Temporal lobe (tissue), 4 donors: ENCODE measurements at places on chromosomes 7 and 10. TPM values are rescaled to one million over a fixed set of nuclear protein-coding genes. Genes with fewer than 3 reads are reported as not detected.

Gene GDF10
- total RNA-seq = 7.6 TPM

Gene NPTX2
- 6.1 TPM for total RNA-seq

Gene C10orf62
- not detected for total RNA-seq

Gene GIMAP8
- total RNA-seq = 0.74 TPM

Gene VWA2
- total RNA-seq = 2.2 TPM

Gene KAZALD1
- 0.25 TPM for total RNA-seq

Gene HYCC1
- 85.3 TPM for total RNA-seq

Gene SEMA4G
- 14.8 TPM for total RNA-seq

Gene FGFBP3
- 22.1 TPM for total RNA-seq

Gene COMMD3
- total RNA-seq = 46.5 TPM
